ENCODE measurements at places on chromosomes 13 and 19. TPM values are rescaled to one million over a fixed set of nuclear protein-coding genes. Genes with fewer than 3 reads are reported as not detected.

CYP4F3 gene
- 9.5 TPM for total RNA-seq

KIR3DL1 gene
- not detected for total RNA-seq

UPF1 gene
- total RNA-seq: 101 TPM

SHISA2 gene
- total RNA-seq: 0.21 TPM

KIR2DL3 gene
- not detected for total RNA-seq

IZUMO2 gene
- total RNA-seq: not detected

SLC17A7 gene
- total RNA-seq: 1.2 TPM

GRCh38 chr13:97250560-97250959, 28.4 kb downstream of the MBNL2 start:
- DNase-seq: no peak

DNA sequence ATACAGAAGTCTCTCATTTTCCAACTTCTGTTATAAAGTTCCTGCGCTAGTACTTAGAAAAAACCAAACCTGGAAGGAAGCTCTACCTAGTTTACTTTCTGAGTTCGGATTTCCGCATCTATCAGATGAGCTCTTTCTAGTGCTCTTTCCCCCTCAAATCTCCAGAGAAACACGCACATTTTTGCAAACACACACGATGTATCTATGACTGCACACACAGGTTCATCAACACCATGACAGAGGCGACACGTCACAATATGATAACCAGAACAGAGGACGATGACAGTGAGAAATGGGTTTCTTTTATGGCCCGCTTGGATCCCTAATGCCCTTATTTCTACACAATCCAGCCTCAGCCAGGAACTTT, 629 bp upstream of the LRRC63 start:
- DNase-seq: no peak

DNA sequence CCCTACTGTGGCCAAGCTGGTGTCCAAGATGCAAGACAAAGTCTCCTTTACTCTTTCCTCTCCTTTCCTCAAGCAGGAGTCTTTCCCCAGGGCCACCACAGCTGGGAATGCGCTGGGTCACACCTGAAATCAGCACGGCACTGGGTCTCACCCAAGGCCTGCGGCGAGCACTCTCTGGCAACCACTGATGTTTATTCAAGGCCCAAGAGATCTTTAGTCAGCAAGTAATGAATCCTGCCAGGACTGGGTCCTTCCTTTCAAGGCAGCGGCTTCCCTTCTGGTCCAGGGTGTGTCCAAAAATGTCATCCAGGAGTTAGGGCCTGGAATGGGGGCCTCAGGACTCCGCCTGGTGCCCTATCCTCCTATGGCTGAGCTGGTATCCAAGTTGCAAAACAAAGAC, 24.1 kb downstream of the BLOC1S3 start:
- DNase-seq: peak; percentile 38

DNA sequence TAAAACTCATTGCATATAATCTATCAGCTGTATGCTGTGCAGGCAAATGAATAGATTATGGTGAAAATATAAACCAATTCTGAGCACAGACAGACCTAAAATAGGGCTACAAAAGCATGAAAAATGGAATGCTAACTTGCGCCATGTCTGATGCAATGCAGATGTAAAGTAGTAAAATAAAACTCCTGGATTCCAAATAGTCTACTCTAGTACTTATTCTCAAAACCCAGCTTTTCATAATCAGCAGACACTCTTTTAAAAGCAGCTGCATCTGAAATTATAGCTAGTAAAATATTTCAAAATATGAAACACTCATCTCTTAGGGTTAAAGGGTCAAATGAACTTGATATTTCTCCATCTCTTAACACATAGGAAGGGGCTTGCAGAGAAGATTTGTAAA, 4.7 kb upstream of the POMP start:
- DNase-seq: no peak

- no peak for DNase-seq
These were observed 21.4 kb downstream of the KCTD4 start for GRCh38 chr13:45179428-45179827.

- no peak for DNase-seq
These were observed 6.5 kb downstream of the TNFSF13B start for GRCh38 chr13:108276060-108276459.

DNA sequence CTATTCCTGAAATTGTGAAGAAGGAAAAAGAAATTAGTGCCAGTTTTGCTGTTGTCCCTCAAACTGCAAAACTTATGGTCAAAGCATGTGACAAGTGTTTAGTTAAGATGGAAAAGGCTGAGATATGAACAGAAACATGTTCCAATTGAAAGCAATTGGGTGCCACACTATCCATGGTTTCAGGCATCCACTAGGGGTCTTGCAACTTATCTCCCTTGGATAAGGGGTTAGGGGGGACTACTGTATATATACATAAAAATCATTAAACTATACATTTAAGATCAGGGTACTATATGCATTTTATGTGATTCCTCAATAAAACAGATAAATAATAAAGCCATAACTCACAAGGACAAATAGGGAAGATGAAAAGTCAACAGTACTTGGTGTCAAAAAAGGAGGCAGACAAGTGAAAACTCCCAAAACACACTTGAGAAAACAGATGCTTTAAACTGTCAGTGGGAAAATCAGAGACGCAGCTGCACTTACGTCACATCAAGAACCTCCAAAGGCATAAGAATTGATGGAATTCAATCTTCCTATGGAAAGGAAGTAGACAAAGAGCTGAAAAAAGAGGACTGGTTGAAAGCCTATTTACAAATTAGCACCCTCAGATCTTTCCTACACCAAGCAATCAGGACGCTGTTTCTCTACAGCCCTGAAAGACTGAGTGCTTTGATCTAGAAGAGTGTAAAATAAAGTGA, 8.1 kb downstream of the SPART start:
- no peak for DNase-seq

GRCh38 chr13:42874221-42874620, 92.8 kb downstream of the FAM216B start:
- no peak for DNase-seq

DNA sequence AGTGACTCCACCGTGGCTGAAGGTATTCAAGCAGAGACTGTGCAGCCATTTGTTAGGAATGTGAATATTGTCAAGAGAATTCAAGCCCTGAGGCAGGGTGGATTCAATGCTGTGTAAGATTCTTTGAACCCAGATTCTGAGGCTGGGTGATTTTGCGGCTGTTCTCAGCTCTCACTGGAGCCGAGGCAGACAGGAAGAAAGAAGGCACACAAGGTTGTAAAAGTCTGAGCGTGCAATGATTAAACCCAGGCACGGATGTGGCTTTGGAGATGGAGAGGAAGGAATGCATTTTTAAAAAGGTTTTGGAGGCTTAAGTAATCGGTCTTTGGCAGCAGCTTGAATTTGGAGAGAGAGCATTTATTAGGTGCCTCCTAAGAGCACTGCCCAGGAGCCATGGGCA, 187.9 kb downstream of the KATNAL1 start:
- no peak for DNase-seq

- no peak for DNase-seq
These were observed 498.0 kb downstream of the DIAPH3 start for GRCh38 chr13:59665732-59666131.

GRCh38 chr13:74064805-74065312, 69.3 kb downstream of the KLF12 start:
- DNase-seq: no peak

- no peak for DNase-seq
These were observed 99.2 kb downstream of the GADD45B start for GRCh38 chr19:2574971-2575630.

DNA sequence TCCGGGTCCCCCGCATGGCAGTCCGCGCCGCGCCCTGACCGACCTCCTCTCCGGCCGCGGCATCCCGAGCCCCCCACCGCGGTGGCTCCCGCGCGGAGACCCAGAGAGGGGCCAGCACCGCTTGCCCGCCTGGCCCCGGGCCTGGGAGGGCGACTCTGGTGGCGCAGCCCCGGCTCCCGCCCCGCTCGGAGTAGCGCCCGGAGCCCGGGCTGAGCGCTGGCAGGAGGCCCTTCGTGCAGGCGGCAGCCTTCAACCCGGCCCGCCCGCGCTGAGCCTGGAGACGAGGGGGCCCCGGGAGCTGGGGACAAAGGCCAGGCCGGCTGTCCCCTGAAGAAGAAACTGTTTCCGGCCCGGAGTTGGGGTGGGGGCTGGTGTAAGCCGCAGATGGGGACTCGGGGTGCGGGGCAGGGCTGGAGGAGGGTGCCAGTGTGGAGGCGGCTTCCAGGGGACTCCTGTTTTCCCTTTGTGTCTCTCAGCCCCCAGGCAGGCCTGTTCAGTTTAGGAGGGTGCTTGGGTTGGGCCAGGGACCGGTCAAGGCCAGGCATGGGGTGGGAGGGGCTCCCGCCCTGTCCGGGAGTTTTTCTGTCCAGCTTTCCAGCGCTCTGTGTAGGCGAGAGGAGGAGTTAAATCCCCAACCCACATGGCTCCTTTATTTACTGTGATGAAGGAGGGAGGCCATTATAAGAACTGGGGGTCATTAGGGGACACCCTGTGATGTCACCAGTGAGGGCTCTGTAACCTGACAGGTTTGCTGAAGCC, 935 bp downstream of the LRP3 start:
- DNase-seq: no peak

DNA sequence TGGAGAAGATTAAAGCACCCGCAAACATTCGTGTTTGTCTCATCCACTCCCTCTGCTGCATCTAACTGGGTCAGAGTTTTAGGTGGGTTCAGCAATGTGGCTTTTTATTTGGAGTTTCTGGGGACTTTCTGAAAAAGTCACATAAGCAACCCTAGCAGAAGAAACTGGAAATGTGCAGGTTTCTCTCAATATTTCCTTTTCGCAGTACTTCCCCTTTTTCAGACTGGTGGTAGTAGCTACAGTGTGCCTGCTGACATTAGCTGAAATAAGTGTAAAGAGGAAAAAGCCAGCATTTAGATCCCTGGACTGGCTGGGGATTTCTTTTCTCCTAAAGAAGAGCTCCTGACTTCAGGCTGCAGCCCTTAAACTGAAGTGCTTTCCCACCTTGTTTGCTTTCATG, 15.9 kb upstream of the OLFM4 start:
- DNase-seq: no peak

DNA sequence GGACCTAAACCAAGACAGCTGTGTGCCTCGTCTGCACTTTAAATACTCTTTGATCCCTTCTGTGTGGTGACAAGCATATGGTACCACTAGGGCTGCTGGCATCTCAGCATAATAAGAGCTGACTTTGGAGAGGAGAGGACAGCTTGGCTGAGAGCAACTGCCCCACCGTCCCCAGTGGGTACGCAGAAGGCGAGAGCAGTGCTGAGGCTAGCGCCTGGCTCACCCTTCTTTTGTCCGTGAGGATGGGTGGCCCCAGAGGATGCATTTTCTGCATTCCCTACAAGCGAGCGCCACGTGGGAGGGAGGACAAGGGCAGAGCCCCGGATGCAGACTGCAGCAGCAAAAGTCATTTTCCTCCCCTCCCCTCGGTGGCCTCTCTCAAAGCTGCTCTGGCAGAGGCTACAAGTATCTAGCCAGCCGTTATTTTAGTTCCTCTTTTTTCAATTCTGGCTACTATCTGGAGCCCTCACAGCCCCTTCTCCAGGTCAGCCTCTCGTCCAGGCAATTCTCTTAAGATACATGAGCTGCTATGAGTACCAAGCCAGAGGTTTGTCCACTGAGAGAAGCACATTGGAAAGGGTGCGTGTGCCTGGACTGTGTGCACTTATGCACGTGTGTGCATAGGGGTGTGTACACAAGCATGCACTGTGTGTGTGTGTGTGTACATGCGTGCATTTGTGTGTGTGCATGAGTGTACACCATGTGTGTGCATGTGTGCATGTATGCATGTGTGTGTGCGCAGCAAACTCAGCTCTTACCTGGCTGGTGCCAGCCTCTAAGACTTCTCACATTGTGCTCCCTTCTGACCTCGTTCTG, 51.3 kb downstream of the RAB20 start:
- no peak for DNase-seq

GRCh38 chr13:74070065-74070464, 64.1 kb downstream of the KLF12 start:
- DNase-seq: no peak

- DNase-seq: no peak
These were observed 19.8 kb downstream of the TCF3 start for GRCh38 chr19:1632462-1633268.

DNA sequence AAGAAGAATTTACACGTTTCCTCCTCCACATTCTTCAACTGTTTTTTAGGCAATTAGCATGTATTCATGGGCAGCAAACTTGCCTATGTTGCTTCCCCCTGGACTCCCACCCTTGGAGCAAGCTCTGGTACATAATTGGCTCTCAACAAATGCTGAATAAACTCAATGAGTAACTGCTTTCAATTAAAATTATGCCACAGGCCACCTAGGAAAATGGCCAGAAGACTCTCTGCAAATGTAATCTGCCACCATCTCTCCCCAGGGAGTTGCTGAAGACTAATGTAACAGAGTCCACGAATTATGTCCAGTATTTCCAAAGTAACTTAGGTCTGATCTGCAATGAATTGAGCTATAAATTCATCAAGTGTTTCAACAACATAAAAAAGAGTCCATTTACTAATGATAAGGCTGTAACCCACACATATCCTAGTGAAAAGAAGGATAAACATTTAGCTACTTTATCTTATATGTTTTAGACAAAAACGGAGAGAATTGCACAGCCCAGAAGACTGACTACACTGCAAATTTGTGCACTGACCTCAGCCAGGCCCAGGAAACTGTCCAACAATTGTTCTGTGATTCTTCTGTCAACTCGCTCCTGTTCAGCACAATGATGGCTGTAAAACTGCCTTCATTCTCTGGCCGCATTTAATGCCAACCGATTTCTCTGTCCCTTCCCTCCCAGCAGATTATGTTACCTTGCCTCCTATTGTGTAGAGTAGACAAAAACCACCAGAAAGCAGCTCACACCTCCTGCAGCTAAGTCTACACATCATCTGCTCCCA, 808.6 kb upstream of the ARGLU1 start:
- no peak for DNase-seq

DNA sequence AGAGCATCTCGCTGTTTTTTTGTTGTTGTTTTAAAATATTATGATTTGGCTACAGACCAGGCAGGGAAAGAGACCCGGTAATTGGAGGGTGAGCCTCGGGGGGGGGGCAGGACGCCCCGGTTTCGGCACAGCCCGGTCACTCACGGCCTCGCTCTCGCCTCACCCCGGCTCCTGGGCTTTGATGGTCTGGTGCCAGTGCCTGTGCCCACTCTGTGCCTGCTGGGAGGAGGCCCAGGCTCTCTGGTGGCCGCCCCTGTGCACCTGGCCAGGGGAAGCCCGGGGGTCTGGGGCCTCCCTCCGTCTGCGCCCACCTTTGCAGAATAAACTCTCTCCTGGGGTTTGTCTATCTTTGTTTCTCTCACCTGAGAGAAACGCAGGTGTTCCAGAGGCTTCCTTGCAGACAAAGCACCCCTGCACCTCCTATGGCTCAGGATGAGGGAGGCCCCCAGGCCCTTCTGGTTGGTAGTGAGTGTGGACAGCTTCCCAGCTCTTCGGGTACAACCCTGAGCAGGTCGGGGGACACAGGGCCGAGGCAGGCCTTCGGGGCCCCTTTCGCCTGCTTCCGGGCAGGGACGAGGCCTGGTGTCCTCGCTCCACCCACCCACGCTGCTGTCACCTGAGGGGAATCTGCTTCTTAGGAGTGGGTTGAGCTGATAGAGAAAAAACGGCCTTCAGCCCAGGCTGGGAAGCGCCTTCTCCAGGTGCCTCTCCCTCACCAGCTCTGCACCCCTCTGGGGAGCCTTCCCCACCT, 183.3 kb downstream of the KDM4B start:
- DNase-seq: no peak
